T1000 (cell line): ENCODE measurements at places on chromosomes 6 and 20.
A peak's percentile ranks its signal among the peaks of the same experiment; 100 is the strongest.

GRCh38 chr6:11092668-11093375 is 812 bp upstream of the SMIM13 start:
- DNase-seq: no peak

DNA sequence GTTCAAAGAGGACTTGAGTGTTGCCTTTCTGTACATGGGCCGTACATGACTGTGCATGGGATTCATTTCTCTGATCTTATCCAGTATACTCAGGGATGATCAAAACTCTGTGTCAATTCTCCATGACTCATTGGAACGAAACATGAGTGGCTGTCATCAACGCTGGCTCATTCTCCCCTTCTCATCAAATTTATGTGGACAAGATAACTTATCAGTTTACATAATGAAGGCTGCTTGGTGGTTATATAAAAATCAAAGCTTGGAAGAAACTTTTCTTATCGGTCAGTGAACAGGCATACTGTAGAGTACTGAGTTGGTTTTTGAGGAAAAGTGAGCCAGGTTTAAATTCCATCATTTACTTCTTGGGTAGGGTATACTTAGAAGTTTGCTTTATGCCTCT is 24.9 kb downstream of the CRISP1 start:
- no peak for DNase-seq

DNA sequence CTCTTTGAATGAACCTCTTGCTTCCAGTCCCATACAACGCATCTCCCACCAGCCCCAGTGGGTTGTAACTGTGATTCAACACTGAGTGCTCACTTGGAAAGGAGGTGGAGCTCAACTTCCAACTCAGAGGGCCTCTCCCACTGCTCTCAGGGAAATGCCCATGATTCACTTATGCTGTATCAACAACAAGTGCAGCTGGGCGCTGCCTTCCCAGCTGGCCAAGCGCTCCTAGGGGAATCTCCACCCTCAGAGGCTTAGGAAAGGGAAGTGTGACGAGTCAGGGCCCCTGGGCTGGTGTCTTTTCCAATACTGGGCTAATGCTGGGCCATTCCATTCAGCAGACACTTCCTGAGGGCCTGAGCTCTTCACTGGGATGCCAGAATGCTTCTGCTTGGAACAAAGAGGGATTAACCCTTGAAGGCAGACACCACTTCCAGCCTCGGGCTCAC is 8.1 kb upstream of the OCSTAMP start:
- DNase-seq: peak; percentile 80

- no peak for DNase-seq
These were observed 24.2 kb downstream of the PRDM1 start for GRCh38 chr6:106110164-106110826.

DNA sequence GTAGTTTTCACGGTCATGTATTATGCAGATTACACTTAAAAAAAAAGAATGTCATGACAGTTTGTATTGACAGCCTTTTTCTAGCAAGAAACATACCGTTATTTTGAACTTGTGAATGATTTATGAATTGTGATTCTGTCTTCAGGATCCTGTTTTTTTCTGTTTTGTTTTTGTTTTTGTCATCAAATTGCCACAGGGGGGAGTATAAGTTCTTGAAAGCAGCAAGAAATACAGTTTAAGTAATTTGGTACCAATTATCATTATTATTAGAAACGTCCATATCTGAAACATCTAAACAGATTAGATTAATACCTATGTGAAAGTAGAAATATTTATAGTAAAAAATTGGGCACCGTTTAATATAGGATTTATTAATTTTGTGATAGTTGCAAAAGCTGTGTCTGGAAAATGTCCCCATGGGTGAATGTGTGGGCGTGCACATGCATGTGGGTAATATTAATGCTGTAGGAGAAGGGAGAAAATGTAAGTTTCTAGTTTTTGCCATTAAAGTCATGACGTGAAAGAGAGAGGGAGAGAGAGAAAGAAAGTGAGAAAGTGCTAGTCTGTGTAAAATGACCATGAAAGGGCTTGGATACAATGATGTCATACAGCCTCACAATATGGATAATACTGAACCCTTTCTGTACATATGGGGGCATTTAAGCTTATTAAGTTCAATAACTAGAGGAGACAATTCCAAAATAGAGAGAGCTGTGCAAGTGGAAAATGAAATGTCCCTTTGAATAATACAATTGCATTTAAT is 9.4 kb upstream of the CCN2 start:
- no peak for DNase-seq

DNA sequence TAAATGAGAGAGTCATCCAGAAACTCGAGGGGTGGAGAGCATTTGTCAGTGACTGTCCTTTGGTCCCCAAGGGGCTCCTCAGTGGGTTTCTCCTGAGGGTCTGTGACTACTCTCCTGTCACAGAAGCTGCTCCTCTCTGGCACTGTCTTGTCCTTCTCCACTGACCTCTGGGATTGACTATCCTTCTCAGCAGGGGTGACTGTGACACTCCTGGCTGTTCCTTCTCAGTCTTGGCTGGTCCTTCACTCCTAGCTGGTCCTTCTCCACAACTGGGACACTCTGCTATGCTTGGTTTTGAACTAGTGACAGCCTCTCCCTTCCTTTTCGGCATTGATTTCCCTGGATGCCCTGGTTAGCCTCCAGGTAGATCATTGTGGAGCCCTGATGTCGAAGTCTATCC is 33.5 kb downstream of the DYNLT1 start:
- no peak for DNase-seq

DNA sequence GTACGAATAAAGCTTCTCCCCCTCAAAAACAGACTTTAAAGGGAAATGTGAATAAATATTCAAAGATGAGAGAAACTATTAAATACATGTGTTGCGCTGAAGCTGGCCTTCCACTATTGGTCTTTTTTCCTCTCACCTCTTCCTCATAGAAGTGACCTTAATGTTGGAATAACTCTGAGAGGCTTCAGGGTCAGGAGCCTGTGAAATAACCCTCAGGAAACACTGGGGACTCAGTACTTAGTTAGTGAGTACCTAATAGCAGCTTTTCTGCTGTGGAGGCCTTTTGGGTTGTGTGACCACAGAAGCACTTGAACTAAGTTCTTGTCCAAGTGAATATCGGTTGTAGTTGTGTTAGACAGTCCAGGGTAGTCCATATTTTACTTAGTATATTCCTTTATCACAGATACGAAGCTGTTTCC is 799 bp upstream of the SHPRH start:
- no peak for DNase-seq

- no peak for DNase-seq
These were observed 67.6 kb upstream of the BACH2 start for GRCh38 chr6:90364286-90364685.

DNA sequence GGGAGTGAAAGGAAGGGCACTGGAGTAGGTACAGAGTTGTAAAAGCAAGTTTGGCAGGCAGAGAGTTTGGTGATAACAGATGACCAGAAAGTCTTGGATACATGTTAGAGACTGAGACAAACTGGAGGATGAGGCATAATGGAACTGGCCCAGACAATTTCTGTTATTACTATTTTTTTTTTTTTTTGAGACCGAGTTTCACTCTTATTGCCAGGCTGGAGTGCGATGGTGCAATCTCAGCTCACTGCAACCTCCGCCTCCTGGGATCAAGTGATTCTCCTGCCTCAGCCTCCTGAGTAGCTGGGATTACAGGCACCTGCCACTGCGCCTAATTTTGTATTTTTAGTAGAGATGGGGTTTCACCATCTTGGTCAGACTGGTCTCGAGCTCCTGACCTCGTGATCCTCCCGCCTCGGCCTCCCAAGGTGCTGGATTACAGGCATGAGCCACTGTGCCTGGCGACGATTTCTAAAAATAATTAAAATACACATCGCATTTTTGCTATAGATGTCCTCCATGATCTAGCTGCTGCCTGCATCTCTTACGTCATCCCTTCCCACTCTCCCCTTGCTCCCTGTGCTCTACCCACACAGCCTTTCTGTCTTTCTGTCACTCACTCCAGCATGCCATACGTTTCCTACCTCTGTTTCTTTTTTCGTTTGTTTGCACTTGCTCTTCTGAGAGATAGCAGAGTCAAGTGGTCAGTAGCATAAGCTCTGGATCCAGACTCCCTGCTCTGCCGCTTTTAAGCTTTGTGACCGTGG is 23.5 kb downstream of the MAPK14 start:
- no peak for DNase-seq
